ENCODE measurements at places on chromosomes 1 and 21.

DNA sequence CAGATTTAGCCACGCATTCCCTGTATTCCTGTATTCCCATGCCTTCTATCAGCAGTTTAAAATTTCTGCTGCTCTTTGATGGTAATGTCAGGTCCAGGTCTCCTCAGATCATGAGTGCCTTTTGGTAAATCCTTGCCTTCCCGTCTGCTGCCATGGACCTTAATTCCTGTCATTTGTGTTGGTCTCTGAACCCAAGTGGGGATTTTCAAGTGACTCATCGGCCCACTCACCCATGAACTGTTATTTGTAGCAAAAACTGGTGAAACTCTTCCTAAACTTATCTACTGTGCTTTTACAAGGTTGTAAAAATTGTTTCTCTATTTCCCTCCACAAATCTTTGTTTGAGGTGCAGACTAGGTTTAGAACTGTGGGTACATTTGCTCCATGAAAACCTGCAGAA is 47.4 kb downstream of the ACTN2 start:
- DNase-seq: no peak

GRCh38 chr1:70517444-70517843 is 106.4 kb downstream of the CTH start:
- DNase-seq: no peak

- no peak for DNase-seq
Observed at GRCh38 chr1:230268371-230269170, 157.6 kb downstream of the PGBD5 start.

DNA sequence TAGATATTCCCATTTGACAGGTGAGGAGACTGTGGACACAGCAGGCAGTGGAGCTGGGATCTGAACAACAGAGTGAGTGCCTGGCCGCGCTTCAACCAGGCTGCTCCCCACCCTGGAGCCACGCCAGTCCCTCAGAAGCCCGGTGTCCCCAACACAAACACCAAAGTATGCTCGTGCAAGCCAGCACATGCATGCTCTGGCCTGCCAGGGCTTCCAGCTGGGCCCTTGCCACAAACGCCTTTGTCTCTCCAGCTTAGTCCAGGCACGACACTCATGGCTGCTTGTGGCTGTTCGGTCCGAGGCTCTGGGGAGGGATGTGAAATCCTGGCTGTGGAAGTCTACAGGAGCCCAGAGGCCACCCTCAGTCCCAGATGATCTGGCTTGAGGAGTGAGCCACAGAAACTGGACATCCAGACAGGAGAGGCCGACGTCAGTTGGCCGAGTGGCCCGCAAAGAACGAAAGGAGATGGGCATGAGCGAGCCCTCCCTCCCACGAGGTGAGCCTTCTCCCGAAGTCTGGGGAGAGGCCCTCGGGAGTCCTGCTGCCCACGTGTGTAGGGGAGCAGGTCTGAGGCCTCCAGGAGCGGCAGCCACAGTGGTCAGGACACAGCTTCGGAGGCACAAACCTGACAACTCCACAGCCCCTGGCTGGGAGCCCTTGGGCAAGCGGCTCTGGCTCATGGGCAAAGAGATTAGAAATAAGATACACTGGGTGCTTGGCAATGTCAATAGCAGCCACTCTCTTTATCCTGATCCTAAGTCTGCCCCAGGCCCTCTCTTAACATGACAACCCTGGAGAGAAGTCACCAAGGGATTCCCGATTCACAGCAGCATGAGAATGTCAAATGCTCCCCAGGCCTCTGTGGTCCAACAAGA is 117.1 kb upstream of the IFFO2 start:
- DNase-seq: no peak

DNA sequence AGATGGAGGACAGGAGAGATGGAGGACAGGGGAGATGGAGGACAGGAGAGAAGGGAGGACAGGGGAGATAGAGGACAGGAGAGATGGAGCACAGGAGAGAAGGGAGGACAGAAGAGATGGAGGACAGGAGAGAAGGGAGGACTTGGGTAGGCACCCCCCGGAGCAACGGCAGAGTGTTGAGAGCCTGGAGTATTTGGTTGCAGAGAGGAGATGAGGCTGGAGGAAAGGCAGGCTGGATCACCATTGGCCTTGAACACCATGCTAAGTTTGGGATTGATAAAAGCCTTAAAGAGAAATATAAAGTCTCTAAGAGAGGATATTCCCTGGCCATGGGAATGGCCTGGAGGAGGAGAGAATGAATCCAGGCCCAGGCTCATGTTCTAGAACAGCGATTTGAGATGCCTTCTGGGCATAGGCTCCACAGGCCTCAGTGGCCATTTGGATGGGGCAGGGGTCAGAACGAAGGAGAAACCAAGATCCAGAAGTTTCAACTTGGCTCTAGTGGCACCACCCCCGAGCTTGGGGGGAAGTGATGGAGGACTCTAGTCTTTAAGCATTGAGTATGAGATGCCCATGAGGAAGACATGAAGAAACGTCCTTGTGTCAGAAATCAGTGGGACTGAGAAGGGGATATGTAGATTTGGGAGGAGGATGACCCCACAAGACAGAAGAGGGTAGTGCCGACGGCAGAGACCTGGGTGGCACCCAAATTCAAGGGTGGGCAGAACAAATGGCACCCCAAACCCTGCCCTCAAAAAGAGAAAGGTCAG is 47.9 kb upstream of the EDN2 start:
- DNase-seq: no peak

DNA sequence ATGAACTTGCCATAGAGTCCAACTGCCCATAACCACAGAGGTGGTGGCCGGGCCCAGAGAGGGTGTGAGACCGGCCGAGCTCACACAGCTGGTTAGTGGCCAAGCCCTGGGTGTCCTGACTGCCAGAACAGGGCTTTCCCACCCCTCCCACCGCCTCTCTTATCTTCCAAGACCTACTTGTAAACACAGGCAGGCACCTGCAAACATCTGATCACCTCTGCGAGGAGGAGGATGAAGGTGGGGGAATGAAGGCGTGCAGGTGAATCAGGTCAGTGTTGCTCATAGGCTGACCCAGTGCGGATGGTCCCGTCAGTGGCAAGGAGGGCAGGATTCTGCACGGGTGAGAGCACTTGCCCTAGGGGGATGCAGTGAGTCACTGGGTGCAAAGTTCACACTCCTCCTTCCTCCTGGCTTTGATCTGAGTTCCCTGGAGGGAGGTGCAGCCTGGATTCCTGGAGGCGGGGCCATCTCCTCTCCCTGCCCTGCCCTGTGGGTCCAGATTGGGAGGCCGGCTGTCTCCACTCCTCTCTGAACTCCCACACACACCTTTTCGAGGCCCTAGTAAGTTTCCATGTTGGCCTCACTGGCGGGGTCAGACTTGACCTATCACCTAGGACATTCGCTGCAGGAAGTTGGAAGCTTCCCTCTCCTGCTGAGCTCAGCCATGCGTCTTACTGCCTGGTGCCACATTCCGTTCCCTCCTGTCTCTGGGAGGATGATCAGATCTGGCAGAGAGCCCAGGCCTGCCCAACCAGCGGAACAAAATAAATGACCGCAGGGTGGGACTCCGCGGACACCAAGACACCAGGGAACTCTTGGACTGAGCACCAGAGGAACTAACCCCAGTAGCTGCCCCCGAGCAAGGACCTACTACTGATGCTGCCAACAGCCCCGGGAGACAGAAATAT is 7.3 kb downstream of the UQCRHL start:
- DNase-seq: no peak

DNA sequence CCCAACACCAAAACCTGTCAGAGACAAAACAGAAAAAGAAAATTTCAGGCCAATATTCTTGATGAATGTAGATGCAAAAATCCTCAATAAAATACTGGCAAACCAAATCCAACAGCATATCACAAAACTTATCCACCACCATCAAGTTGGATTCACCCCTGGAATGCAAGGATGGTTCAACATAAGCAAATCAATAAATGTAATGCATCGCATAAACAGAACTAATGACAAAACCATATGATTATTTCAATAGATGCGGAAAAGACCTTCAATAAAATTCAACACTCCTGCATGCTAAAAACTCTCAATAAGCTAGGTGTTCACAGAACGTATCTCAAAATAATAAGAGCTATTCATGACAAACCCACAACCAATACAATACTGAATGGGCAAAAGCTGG is 3.8 kb upstream of the OR2L5 start:
- no peak for DNase-seq

- DNase-seq: no peak
Observed at GRCh38 chr1:248054671-248055070, 8.0 kb downstream of the OR2L3 start.
